ENCODE measurements at places on chromosomes 1 and 21.

DNA sequence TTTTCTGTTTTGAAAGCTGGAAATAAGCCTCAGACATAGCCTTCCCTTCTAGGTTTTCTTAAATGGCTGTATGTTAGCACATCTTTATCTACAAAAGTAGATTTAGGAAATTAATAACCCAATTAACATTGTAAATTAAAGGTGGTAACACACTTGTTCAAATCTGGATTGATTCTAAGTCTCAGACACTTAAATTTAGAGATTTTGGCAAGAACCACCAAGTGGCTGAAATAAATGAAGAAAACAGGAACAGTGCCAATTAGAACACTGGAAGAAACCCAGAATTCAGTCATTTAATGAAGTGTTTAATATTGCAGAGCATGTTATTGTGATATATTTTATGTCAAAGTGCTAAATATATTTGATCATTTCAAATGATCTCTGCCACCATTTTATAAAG lies 628.2 kb downstream of the USP25 start:
- DNase-seq, result peak; percentile 53

- DNase-seq, result no peak
Measured at GRCh38 chr1:90204023-90204590, 209.2 kb downstream of the ZNF326 start.

DNA sequence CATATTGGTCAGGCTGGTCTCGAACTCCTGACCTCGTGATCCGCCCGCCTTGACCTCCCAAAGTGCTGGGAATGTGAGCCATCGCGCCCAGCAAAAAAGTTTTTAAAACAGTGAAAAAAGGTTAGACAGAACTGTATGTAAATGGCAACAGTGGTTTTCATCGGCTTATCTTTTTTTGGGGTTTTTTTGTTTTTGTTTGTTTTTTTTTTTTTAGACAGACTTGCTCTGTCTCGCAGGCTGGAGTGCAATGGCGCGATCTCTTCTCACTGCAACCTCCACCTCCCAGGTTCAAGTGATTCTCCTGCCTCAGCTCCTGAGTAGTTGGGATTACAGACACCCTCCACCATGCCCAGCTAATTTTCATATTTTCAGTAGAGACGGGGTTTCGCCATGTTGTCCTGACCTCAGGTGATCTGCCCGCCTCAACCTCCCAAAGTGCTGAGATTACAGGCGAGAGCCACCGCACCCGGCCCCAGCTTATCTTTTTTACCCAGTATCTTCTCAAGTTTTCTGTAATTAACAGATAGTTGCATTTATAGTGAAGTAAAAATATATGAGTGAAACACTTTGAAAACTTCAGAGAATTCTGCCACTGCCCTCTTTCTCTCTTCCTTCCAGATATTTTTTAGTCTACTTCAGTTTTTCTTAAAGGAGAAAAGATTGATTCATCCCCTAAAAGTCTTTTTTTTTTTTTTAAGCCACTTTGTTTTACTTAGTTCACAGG lies 13.1 kb downstream of the TIMM17A start:
- DNase-seq, result no peak

DNA sequence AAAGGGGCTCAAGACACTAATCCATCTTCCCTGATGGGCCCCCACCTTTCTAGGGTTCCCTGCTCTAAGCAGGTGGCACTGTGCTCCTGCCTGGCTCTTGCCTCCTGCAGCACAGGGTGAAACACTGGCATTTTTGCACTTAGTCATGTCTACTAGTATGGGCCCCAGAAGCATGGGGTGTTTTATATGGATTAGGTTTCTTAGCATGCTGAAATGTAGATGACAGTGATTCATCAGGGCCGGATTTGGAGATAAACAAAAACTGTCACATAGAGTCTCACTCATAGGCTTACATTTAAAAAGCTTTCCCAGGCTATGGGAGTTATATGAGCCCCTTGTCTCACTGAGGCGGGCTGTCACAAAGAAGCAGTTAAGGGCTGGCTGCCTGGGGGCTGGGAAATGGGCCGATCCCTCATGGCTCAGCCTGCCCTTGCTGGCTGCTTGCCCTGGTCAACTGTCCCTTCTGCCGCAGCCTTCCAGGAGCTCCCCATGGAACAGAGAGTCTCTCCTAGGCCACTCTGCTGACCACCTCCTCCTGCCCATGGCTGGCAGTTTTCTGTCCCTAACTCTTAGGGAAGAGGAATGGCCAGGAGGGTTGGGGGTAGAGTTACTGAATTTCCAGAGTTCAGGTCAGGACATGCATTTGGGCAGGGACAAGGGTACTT lies 6.5 kb downstream of the GALNT2 start:
- no peak for DNase-seq

DNA sequence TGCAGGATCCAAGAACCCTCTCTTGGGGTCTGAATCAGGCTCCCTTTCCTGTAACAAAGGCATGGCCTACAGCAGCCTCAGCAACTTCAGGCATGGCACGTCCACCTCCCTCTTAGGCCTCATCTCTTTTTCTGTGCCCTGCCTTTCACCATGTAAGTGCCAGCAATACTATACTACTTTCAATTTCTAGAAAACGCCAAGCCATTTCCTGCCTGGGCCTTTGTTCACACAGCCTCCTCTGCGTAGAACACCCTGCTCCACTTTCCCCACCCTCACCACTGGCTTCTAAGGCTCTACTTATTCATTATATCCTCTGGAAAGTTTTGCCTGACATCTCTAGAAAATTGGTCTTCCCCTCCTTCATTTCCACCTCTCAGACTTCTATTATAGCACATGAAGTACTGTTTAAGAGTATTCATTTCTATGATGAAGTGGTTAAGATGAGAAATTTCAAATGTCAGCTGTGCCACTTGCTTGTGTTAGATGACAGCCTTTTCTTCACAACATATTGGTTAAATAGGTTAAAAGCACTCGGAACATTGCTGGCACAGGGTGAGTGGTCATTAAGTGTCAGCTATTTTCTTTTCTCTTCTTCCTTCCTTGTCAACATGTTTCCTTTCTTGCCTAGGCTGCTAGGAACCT lies 41.6 kb upstream of the VWA5B1 start:
- DNase-seq, result no peak

GRCh38 chr1:89753761-89754160 lies 67.1 kb upstream of the LRRC8D start:
- no peak for DNase-seq

DNA sequence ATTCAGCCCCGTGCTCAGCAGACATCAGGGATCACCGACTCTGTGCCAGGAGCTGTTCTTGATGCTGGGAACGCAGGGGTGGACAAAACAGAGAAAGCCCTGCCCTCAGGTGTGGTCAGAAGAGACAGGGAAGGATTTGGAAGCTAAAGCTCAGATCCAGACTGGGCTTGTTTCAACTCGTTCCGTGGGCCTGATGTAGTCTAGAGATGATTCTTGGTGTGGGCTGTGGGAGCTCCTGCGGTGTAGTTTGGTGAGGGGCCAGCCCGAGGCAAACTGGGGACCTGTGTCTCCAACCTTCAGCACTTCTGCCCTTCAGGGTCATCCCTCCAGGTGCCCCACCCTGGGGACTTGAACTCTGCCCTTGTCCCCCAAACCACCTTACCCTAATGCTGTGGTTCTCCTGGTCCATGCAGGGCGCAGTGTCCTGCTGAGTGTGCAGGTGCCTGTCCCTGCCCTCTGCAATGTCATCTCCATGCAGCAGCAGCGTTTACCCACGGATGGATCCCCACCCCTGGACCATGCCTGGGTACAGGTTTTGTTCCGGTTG lies 17.3 kb upstream of the ABCG1 start:
- no peak for DNase-seq

DNA sequence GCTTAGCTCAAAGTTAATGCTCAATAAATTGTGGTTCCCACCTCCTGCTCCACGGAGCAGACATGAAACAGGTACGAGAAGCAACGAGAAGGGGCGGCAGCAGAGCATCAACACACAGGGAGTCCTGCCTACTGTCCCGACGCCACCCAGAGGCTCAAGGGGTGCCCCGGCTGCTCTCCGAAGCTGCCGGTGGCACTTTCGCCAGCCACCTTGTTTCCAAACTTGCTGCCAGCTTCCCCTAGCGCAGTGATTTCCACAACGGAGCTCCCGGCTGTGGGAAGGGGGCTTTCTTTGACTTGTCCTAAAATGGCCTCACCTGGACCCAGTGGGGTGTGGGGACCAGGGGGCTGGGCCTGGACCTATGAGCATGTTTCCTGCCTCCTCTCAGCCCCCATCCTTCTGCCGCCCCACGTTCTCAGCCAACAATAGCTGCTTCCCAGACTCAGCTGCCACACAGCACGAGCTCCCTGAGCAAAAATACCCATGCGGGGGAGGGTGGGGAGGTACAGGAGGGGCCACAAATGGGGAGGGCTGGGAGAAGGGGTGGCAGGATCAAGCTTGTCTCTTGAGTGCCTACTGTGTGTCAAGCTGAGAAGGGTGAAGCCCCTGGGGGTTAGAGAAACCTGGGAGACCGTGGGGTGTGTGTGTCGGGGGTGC lies 35.6 kb upstream of the ECE1 start:
- DNase-seq, result no peak

DNA sequence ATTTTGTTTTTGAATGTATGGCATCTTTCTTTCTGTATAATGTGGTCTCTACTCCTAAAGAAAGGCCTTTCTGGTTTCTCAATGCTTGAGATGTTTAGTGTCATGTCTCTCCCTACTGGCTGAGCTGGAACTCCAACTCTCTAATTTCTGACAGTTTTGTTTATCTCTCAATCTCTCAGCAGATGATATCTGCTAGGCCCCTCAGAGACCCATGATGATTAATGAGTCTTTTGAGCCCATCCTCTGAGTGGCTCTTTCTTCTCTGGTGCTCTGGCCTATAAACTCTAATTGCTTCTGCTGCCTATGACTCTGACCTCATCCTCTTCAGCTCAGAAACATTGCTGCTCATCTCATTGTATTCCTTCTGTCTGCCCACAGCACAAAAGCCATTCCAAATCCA lies 46.6 kb downstream of the CRB1 start:
- DNase-seq, result no peak

DNA sequence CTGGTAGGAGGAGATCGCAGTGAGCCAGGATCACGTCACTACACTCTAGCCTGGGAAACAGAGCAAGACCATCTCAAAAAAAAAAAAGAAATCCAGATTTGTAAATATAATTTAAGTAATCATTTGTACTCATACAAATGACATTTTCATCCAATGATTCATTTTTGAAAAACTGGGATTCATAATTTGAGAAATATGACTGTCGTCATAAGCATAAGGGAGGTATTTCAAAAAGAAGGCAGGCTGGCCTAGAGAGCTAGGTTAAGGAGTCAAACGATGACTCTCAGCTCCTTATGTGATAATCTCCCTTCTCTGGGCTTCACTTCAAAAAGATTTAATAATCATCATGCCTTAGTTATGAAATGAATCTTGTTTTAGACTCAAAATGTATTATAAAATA lies 2.3 kb downstream of the GART start:
- DNase-seq, result no peak

DNA sequence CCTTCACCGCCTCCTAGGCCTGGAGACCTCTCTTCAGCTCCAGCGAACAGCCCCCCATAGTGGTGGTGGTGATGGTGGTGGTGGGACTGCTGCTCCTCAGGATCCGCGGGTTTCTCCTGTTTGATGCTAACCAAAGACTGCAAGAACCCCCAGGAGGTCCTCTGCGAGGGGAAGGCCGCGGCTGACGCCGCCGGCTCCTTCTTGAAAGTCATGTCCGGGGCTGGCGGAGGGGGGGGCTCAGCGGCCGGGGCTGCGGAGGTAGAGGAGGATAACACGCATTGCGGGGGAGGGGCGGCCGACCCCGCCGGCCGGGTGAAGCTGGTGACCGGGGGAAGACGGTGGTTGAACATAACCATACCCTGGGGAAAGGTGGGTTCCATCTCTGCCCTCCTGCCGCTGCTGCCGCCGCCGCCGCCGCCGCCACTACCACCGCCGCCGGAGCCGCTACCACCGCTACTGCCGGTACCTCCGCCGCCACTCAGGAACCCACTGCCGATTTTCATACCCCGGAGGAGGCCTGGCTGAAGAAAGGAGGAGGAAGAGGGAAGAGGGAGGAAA lies 554 bp downstream of the ZNF281 start:
- no peak for DNase-seq

DNA sequence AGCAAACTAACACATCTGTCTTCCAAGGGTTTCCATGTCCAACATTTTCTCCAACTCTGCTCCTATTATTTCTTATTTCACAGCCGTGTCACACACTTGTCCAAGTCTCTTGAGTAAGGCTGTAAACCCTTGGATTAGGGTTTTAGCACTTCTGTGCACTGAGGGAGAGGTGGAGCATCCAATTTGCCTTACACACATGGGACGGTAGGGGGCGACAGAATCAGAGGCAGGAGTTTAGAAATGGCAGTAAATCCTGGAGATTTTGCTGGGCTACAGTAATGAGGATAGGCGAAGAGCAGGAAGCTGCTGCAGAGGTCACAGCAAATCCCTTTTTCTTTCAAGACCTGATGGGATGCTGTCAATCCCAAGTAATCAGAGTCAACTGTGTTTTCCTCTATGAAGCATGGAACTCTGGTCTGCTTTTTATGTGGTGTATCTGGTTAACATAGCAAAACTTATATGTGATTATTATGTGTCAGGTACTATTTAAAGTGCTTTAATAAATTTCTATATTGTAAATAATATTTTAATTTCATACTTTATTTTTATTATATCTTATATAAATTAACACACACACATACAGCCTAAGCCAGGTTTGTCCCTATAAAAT lies 15.4 kb upstream of the LCE5A start:
- DNase-seq, result peak; percentile 48

GRCh38 chr1:6348511-6349191 lies 44.9 kb downstream of the ACOT7 start:
- DNase-seq, result no peak

- peak; percentile 47 for DNase-seq
Measured at GRCh38 chr1:171742577-171742922, 685 bp upstream of the VAMP4 start.

GRCh38 chr1:6859415-6860343 lies 74.4 kb downstream of the CAMTA1 start:
- no peak for DNase-seq

GRCh38 chr1:42085596-42085995 lies 67.6 kb upstream of the GUCA2B start:
- no peak for DNase-seq

GRCh38 chr1:236354330-236355147 lies 39.5 kb upstream of the EDARADD start:
- no peak for DNase-seq

DNA sequence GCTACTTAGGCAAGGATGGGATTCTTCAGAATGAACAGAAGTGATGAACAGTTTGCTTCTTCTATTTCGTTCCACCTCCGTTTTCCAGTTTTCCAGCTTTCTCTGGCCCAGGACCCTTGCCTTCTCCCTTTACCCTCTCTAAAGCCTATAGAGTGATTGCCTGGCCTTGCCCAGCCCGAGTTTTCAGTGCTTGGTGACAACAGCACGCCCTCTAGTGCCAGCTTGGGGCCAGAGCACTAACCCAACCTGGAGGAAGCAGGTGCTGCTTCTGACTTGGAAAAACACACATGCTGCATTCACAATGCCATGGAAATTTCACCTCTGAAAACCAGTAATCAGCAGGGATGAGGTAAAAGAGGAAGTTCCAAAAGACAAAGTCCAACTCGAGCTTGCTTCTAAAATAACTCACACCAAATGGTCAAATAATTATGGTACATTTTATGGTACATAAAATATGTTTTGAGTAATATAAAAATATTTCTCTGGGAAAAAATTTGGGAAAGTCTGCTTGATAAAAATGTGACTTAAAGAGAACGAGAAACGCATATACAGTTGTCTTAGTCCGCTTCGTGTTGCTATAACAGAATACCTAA lies 26.1 kb downstream of the UBE2T start:
- peak; percentile 66 for DNase-seq

All from NCI-H446 (cell line).